A549 treated with CpdA at 1 μM for 4 hours (cell line): ENCODE measurements at places on chromosomes 11 and 22. TPM values are rescaled to one million over a fixed set of nuclear protein-coding genes. Genes with fewer than 3 reads are reported as not detected.

Gene MAPK8IP2
- total RNA-seq, result 2.1 to 4.2 TPM (median 3.8 TPM) in 5 replicates

Gene TBX10
- not detected in 5 replicates for total RNA-seq

Gene FBLN1
- 30.5 to 47.7 TPM (median 47.0 TPM) in 5 replicates for total RNA-seq

Gene TRMU
- total RNA-seq, result 36.7 to 44.6 TPM (median 42.2 TPM) in 5 replicates

Gene LRRC4C
- not detected in 5 replicates for total RNA-seq

Gene MFNG
- 1.5 to 3.2 TPM (median 2.5 TPM) in 5 replicates for total RNA-seq
